ENCODE measurements at places on chromosomes 13 and 19.

GRCh38 chr13:22108283-22108942, 437.5 kb downstream of the FGF9 start:
- DNase-seq: no peak

- DNase-seq: no peak
Observed at GRCh38 chr13:106424805-106425204, 110.7 kb downstream of the EFNB2 start.

- DNase-seq: no peak
Observed at GRCh38 chr13:107251341-107251740, 683.4 kb upstream of the ARGLU1 start.

GRCh38 chr19:45791744-45792469, 738 bp downstream of the DMWD start:
- DNase-seq: no peak

GRCh38 chr19:13098277-13099072, 4.2 kb downstream of the LYL1 start:
- DNase-seq: no peak

- no peak for DNase-seq
Observed at GRCh38 chr13:104650431-104650830, 1584.2 kb upstream of the SLC10A2 start.

DNA sequence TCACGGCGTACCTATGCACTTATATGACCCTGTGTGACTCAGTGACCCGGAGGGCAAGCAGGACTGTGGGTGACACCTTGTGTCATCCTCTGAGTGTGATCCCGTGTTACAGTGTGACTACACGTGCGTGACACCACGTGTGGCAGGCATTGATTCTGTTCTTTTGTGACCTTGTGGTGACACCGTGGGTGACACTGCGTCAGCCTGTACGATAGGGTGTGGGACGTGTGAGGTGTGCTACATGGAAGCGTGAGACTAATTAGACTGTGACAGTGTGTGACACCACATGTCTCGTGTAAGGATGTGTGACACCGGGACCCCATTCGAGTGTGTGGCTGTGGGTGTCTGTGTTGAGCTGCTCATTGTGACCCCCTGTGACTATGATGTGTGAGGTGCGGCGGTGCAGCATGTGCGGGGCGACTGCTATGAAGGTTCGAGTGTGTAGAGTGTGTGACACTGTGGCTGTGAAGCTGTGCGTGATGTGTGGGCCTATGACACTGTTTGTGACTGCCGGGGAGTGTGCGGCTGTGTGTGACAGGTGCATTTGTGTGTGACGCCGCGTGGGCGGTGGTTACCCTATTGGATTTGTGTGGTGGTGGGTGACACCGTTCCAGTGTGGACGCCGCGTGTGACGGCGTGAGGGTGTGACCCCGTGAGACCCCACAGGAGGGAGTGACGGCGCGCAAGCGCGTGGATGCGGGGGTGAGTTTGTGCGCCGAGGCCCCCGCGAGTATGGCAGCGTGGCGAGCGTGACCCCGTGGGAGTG, 399 bp upstream of the SPTBN4 start:
- DNase-seq: no peak

DNA sequence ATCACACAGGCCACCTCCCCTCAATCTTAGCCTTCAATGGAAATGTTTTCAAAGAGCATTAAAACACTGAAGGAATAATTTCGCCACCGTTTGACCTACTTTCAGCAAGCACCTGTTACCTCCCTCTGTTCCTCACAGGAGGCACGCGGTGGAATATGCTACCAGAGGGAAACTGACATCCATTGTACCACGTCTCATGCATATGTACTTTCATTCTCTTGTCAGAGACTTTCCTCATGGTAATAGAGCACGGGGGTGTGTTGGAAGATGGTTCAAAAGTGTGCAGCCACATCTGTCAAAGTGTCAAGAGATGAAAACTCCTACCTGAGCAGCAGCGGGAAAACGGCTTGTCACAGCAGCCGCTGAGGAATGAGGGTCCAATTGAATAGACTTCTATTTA, 143.4 kb downstream of the NALCN start:
- DNase-seq: no peak

- no peak for DNase-seq
Observed at GRCh38 chr13:27678306-27679040, 56.8 kb downstream of the POLR1D start.

GRCh38 chr19:38722947-38723605, 21.2 kb downstream of the CAPN12 start:
- DNase-seq: no peak

GRCh38 chr13:21133077-21133476, 43.3 kb downstream of the SKA3 start:
- no peak for DNase-seq

DNA sequence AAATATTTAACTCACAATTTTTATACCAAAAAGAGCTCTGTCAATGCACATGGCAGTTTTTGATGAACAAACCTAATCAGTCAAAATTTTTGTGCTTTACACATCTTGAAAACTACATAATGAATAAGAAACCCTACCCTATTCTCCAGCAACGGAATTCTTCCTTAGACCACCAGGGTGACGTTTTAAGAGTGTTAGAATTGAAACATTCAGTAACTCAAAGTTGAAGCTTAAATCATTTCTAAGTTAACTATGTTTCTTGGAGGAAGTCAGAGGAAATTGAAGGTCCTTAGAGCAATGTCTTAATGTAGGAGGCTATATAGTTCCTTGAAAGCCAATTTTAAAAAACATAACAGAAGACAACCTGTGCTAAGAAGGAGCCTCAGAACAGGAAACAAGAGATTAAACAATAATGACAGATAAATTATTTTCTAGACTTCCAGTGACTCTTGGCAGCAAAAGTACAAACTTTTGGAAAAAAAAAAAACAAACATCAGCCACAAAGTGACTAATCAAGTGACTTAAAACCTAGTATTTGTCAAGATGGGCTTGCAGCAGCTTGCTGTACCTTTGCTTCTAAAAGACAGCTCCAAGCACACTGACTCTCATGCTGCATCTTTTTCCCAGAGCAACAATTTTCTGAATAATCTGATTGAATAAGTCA, 6.2 kb downstream of the SPRY2 start:
- no peak for DNase-seq

DNA sequence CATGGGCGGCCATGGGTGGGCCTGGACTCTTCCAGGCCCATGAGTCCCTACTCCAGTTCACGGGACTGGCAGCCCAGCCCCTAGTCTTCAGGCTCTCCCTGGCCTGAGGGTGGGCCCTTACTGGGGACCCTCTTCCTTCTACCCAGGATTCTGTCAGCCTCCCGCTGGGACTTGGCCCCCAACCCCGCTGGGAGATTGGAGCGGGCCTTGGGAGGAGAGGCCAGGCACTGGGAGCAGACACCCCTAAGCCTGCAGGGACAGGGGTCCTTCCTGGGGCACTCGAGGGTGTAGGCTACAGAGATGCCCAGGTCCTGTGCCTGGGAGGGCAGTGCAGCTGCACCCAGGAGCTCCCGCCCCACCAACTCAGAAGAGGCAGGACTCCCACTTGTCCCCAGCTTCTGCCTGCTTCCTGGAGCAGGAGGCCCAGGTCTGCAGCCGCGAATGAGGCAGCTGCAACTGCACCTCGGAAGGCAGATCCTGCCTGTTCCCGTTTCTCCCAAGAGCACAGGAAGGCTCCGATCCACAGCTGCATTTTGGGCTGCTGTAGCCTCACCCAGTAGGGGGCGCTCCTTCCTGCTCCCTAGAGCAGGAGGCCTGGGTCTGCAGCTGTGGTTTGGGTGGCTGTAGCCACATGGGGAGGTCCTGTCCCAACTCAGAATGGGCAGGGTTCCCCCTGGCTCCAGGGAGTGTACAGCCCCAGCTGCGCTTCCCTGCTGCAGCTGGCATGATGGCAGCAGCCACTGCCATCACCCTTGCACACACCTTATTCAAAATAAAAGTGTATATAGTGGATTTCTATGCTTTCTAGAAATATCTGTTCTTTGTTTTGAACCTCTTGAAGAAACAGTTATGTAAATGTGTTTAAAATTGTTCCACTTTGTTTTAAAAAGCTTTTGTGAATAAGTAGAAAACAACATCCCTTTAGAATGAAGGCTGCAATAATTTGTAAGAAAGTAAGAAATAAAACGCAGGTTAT, 46.8 kb downstream of the TEX26 start:
- no peak for DNase-seq

- DNase-seq: peak; percentile 12
Observed at GRCh38 chr13:75486146-75487062, 4.4 kb upstream of the TBC1D4 start.

DNA sequence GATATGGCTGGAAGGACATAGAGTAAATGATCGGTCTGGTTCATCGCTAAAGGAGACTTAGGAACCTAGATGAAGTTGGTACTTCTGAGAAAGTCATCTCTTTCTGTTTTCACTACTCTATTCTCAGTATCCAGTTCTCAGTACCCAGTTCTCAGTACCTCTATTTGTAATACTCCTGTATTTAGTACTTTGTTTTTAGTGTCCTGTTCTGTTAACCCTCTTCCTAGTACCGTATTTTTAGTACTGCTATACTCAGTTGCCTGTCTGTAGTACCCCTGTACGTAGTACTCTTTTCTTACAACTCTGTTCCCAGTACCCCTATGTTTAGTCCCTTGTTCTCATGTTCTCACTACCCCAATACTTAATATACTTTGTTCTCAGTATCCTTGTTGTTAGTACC, 1.2 kb downstream of the RFXAP start:
- no peak for DNase-seq

DNA sequence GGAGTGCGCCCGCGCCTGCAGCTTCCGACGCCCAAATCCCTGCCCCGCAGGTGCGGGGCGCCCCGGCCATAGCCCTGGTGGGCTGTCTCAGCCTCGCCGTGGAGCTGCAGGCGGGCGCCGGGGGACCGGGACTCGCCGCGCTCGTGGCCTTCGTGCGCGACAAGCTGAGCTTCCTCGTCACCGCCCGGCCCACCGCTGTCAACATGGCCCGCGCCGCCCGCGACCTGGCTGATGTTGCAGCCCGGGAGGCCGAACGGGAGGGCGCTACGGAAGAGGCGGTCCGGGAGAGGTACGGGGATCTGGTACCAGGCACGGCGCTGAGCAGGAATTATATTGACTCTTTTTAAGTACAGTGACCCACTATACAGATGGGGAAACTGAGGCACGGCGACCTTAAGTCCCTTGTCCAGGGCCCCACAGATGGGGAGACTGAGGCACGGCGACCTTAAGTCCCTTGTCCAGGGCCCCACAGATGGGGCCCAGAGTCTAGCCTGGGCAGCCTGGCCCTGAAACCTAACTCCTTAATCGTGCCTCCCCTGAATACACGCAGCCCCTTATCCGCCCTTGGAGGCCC, 586 bp downstream of the MRI1 start:
- no peak for DNase-seq

- no peak for DNase-seq
Observed at GRCh38 chr13:102769679-102770078, 3.9 kb downstream of the TEX30 start.

GRCh38 chr13:59823486-59823885, 340.2 kb downstream of the DIAPH3 start:
- DNase-seq: peak; percentile 5

- DNase-seq: no peak
Observed at GRCh38 chr13:20219577-20219976, 12.5 kb downstream of the GJB6 start.

DNA sequence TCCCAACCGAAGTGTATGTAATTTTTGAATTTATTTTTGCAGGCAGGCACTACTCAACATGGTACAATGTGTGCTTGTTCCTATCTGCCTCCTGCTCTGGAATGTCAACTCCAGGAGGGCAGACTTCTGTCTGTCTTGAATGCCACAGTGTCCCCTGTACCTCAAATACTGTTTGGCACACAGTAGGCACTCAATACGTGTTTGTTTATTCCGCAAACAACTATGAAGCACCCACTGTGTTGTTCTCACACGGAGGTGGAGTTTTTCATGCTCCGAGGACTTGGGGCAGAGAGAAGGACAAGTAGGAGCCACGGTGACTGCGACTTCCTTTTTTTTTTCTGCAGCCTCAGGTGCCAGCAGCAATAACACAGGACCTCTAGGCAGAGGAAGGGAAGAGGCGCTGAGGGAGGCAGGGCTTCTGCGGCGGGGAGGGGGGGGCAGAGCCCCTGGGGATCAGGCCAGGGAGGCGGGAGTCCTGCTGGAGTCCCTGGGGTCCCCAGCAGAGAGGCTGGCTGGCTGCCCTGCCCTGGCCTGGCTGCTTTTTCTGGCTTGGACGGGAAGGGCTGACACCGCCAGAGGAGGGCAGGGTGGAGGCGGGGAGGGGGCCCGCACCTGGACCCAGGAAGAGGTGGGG, 29.3 kb upstream of the TNFAIP8L1 start:
- DNase-seq: no peak

GRCh38 chr13:19607523-19608078, 25.9 kb upstream of the MPHOSPH8 start:
- DNase-seq: no peak

GRCh38 chr19:55082020-55082851, 6.6 kb downstream of the EPS8L1 start:
- DNase-seq: no peak

GRCh38 chr13:41568143-41568971, 111.0 kb downstream of the RGCC start:
- DNase-seq: no peak

- no peak for DNase-seq
Observed at GRCh38 chr13:38535261-38535660, 151.6 kb upstream of the FREM2 start.

DNA sequence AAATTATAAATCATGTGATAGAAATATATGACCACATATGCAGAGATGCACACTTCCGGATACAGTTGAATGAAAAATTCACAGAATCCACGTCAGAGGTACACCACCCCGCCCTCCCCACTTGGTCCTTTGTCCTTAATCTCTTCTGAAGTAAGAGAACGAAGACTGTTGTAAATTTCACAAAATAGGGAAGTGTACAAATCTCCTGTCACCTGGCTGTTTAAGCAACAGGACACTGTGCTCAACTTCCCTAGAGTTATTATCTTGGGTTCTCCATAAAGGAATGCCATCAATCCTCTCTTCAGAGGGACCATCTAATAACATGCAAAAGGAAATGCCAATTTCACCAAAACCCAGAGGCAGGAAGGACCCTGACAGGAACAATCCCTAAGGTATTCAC, 10.5 kb upstream of the CEACAM6 start:
- no peak for DNase-seq

DNA sequence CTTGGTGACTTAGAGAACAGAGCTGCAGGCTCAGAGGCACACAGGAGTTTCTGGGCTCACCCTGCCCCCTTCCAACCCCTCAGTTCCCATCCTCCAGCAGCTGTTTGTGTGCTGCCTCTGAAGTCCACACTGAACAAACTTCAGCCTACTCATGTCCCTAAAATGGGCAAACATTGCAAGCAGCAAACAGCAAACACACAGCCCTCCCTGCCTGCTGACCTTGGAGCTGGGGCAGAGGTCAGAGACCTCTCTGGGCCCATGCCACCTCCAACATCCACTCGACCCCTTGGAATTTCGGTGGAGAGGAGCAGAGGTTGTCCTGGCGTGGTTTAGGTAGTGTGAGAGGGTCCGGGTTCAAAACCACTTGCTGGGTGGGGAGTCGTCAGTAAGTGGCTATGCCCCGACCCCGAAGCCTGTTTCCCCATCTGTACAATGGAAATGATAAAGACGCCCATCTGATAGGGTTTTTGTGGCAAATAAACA, 9.9 kb downstream of the APOC1 start:
- DNase-seq: no peak

- no peak for DNase-seq
Observed at GRCh38 chr13:95381212-95381527, 79.9 kb upstream of the ABCC4 start.
